ENCODE measurements at places on chromosomes 1 and 21. TPM values are rescaled to one million over a fixed set of nuclear protein-coding genes. Genes with fewer than 3 reads are reported as not detected.

The ACTN2 gene
- not detected for total RNA-seq

The PIK3C2B gene
- total RNA-seq = 35.3 TPM

The GOLT1A gene
- 4.9 TPM for total RNA-seq

The BLACAT1 gene
- total RNA-seq = 1.5 TPM

The CLK2 gene
- total RNA-seq = 49.9 TPM

DNA sequence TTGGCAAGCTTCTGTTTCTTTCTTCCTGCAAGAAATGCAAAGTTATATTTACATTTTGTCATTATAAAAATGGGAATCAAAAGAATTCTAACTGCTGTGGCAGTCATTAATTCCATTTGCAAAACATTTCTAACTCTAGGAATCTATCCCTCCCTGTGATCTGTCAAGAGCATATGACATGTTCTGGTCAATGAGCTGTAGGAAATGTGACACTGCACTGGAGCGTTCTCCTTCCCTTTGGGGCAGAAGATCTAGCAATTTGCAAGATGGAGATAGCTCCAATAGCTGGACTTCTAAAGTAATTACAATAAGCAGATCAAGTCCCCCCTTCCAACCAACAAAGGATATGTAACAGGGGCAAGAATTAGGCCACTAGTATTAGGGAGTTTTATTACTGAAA lies 6.3 kb downstream of the TOMM20 start:
- no peak for DNase-seq

DNA sequence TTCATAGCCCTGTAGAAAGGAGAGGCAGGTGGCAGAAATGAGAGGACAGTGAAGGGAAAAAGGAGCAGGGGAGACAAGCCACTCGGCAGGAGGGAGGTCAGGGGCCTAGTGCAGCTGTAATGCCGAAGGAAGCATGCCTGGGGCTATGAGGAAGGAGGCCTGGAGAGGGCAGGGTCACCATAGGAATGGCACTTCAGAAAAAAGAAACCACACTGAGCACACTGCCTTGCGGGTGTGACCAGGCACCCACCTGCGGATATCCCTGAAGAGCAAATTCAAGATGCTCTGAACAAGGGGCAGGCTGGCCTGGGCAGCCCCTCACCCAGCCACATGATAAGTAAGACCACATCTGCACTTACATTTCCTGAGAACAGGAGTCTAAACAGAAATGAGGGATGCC lies 104.7 kb downstream of the JAK1 start:
- DNase-seq = peak; percentile 15

- DNase-seq = no peak
These were observed 402.3 kb downstream of the RYR2 start for GRCh38 chr1:237444120-237444790.

- DNase-seq = no peak
These were observed 398.8 kb downstream of the SEC16B start for GRCh38 chr1:177571076-177571475.

DNA sequence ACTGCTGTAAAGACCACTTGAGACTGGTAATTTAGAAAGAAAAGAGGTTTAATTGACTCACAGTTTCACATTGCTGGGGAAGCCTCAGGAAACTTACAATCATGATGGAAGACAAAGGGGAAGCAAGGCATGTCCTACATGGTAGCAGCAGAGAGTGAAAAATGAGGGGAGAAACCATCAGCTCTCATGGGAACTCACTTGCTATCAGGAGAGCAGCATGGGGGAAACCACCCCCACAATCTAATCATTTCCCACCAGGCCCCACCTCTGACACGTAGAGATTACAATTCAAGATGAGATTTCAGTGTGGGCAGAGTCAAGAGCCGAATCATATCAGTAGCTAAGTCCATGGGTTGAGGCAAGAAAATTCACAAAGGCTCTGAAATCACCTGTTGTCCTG lies 23.8 kb upstream of the LYPD8 start:
- no peak for DNase-seq

- no peak for DNase-seq
These were observed 85.9 kb upstream of the UBE2U start for GRCh38 chr1:64117492-64117891.

- DNase-seq = peak; percentile 89
These were observed 5.4 kb downstream of the OBSCN start for GRCh38 chr1:228212966-228213844.

DNA sequence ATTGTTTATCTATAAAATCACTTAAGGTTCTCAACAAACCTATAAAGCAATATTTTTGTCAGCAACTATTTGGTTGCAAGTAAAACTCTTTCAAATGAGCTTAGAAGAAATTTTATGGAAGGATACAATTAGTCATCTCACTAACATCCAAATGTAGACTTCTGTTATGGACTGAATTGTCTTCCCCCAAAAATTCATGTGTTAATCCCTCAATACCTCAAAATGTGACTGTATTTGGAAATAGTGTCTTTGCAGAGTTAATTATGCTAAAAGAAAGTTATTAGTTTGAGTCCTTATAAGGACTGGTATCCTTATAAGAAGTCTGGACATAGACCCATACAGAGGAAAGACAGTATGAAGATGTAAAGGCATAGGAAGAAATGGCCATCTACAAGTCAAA lies 357.8 kb upstream of the PRMT6 start:
- DNase-seq = no peak

GRCh38 chr1:151501474-151501873 lies 9.7 kb upstream of the CGN start:
- peak; percentile 35 for DNase-seq

DNA sequence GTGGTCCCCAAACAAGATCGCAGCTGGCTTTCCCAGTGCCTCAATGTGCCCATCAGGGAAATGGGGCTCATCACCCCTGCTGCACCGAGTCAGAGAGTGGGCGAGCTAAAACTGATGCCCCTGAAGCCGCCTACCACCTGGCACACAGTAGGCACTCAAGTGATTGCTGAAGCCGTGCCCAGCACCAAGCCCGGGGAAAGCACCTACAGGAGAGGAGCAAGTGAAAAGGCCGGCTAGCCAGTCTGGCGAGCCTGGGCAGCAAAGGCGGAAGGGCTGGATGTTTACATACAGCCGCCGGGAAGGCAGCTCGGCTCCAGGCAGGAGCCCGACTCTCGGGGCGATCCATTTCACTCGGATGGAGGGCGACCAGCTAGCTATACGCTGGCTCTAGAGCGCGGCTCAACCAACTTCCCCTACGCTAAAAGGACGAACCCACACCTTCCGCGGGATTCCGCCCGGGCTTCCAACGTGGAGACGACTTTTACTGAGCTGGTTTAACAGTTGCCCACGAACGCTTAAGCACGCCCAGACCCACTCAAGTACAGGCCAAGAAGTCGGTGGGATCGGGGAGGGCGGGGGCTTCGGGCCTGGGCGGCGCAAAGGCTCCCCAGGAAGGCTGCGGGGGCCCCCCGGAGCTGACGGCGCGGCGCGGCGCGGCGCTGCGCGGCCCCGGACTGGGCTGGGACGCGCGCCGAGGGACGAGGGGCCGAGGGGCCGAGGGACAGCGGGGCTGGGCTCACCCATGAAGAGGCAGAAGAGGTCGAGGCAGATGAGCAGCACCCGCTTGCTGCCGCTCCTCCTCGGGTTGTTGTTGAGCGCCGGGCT lies 1.0 kb downstream of the PLPP3 start:
- peak; percentile 66 for DNase-seq

Data from PC-3 (cell line).